Fibroblast of villous mesenchyme (primary cell): ENCODE measurements at places on chromosomes 7 and 10. TPM values are rescaled to one million over a fixed set of nuclear protein-coding genes. Genes with fewer than 3 reads are reported as not detected.

Gene COL13A1
- total RNA-seq, result 3.5 and 5.8 TPM in 2 replicates

DNA sequence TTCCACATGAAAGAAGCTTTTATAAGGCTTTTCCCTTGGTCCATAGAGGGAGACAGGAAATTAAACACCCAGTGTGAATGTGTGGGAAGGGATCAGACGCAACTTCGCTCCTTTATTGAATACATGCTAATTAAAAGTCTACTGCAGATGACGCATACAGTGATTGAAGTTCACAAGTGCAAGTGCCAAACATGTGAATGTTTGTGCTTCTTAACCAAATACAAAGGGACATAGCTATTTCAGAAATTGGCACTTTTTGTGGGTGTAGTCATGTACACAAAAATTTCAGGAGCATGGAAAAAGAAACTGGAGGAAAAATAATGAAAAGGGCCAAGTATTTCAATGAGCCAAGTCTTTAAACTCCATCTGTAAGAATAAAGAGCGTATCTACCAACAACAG is 283.7 kb downstream of the SKAP2 start:
- DNase-seq, result no peak

Gene PITX3
- under 0.01 TPM in 1 of 2 replicates, not detected in the other for total RNA-seq

GRCh38 chr10:129744134-129745111 is 219.7 kb downstream of the EBF3 start:
- DNase-seq, result no peak
